ENCODE measurements at places on chromosomes 1 and 21. TPM values are rescaled to one million over a fixed set of nuclear protein-coding genes. Genes with fewer than 3 reads are reported as not detected.

The CREB3L4 gene
- 7.9 TPM for total RNA-seq

The PHGDH gene
- 0.86 TPM for total RNA-seq

The GPR25 gene
- total RNA-seq = 0.24 TPM

The FCRL2 gene
- not detected for total RNA-seq

The ATP1B1 gene
- 330 TPM for total RNA-seq

The VASH2 gene
- 1.5 TPM for total RNA-seq

The ICOSLG gene
- total RNA-seq = not detected

GRCh38 chr21:25462517-25462971 is 144.7 kb downstream of the MRPL39 start:
- H3K4me1 ChIP-seq = no peaks in the 10 kb centered on the region
- no peak overlapping the region for H3K27ac ChIP-seq
- no peak overlapping the region for H3K4me3 ChIP-seq

GRCh38 chr21:28683982-28684752 is 308.5 kb downstream of the LTN1 start:
- H3K4me3 ChIP-seq = no peak overlapping the region
- H3K27ac ChIP-seq = no peak overlapping the region

DNA sequence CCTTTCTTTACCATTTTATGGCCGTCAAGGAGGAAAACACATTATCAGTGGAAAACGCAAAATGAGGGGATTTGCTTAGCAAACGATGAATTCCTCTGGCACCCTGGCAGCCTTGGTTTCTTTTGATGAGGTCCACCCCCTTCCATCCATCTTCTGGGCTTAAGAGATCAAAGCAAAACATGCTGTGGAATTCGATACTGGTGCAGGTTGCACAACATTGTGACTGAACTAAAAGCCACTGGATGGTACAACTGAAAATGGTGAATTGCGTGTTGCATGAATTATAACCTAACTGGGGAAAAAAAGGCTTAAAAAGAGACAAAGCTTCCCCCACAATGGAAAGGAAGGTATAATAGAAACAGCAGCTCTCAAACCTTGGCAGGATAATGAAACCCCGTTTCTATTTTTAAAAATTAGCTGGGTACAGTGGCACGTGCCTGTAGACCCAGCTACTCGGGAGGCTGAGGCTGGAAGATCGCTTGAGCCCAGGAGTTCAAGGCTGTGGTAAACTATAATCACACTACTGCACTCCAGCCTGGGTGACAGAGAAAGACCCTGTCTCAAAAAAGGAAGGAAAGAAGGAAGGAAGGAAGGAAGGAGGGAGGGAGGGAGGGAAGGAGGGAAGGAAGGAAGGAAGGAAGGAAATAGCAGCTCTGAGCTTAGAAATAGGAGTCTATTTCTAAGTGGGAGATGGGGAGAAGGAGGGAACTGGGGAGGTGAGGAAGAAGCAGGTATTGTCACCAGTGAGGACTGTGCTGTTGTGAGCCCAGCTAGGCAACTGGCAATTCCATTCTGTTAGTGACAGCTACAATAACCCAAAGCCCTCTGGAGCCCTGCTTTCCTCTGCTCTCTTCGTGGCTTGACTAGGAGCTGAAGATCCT is 29.0 kb upstream of the LGALS8 start:
- no peak overlapping the region for H3K27ac ChIP-seq
- H3K27me3 ChIP-seq = no peaks in the 10 kb centered on the region
- no peaks in the 10 kb centered on the region for H3K36me3 ChIP-seq
- H3K4me3 ChIP-seq = no peak overlapping the region
- no peak for DNase-seq

- no peaks in the 10 kb centered on the region for H3K27me3 ChIP-seq
- no peak for DNase-seq
- no peaks in the 10 kb centered on the region for H3K36me3 ChIP-seq
- H3K27ac ChIP-seq = no peak overlapping the region
These were observed 9.9 kb upstream of the GPR161 start for GRCh38 chr1:168146626-168147025.

- no peak overlapping the region for H3K4me3 ChIP-seq
- no peaks in the 10 kb centered on the region for H3K27me3 ChIP-seq
- H3K27ac ChIP-seq = no peak overlapping the region
These were observed 58.5 kb downstream of the TENT5C start for GRCh38 chr1:117664314-117664713.

GRCh38 chr1:202154766-202155477 is 5.5 kb downstream of the PTPN7 start:
- H3K36me3 ChIP-seq = no peaks in the 10 kb centered on the region
- no peak overlapping the region for H3K27ac ChIP-seq
- peak; percentile 31 for DNase-seq
- no peaks in the 10 kb centered on the region for H3K27me3 ChIP-seq

- H3K4me3 ChIP-seq = no peak overlapping the region
- H3K4me1 ChIP-seq = peaks cover 22% of the 10 kb centered on the region
- H3K27ac ChIP-seq = no peak overlapping the region
- no peaks in the 10 kb centered on the region for H3K27me3 ChIP-seq
- H3K36me3 ChIP-seq = no peaks in the 10 kb centered on the region
- DNase-seq = no peak
These were observed 2.0 kb upstream of the RAB7B start for GRCh38 chr1:206005234-206005633.

DNA sequence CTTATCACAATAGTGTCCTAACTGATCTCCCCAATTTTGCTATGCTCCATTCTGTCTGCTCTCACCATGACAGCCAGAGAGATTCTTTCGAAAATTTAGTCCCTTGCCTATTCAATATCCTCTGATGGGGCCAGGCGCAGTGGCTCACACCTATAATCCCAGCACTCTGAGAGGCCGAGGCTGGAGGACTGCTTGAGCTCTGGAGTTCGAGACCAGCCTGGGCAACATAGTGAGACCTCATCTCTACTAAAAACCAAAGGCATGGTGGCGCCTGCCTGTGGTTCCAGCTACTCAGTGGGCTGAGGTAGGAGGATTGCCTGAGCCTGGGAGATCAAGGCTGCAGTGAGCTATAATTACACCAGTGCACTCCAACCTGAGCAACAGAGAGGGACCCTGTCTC is 16.1 kb upstream of the PDZK1IP1 start:
- no peaks in the 10 kb centered on the region for H3K36me3 ChIP-seq
- no peaks in the 10 kb centered on the region for H3K27me3 ChIP-seq
- H3K27ac ChIP-seq = no peak overlapping the region
- no peak overlapping the region for H3K4me3 ChIP-seq
- H3K4me1 ChIP-seq = no peaks in the 10 kb centered on the region

DNA sequence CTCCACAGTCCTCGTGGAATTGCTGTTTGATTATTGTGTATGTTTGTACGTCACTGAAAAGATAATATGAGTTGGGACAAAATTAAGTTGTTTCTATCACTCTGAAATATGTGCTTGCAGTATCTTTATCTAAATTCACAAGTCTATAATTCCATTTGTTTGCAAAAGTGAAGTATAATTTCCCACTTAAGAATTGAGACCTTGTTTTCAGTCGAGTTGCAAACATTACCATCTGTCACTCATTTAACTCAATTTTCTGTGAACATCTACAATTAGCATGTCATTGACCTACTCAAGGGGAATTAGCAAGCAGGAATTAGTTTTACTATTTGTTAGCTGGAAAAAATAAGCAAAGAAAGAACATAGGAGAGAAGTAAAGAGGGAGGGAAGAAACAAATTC is 195.8 kb downstream of the TPR start:
- H3K27me3 ChIP-seq = no peaks in the 10 kb centered on the region
- H3K4me3 ChIP-seq = no peak overlapping the region
- no peak overlapping the region for H3K27ac ChIP-seq
- no peaks in the 10 kb centered on the region for H3K4me1 ChIP-seq

DNA sequence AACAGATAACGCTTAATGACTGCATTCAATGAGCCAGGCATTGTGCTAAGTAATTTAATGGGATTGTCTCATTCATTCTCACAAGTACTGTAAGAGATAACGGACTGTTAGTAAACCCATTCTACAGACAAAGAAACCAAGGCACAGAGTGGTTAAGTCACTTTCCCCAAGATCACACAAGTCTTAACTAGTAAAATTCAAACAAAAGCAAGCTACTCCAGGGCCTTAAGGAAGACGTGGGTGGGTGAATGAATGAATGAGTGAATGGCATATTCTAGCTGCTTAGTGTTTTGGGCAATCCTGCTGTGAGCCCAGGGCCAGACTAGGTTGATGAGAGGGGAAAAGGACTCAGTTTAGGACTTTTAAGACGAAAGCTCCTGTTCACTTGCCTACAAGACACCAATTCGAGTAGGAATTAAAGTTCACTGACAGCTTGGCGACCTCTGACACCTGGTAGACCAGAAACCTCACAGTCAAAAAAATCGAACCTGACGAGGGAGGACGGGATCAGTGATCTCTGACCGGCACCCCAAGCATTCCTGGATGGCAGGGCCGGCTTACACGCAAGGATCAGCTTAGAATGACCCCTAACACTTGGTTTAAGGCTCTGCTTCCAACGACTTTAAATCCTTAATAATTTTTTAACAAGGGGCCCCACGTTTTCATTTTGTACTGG is 557 bp downstream of the EMC1 start:
- peak overlapping the region; percentile 92 for H3K4me3 ChIP-seq
- H3K36me3 ChIP-seq = peaks cover 9% of the 10 kb centered on the region
- no peaks in the 10 kb centered on the region for H3K27me3 ChIP-seq
- H3K4me1 ChIP-seq = peaks cover 32% of the 10 kb centered on the region

- no peaks in the 10 kb centered on the region for H3K27me3 ChIP-seq
- H3K36me3 ChIP-seq = no peaks in the 10 kb centered on the region
- no peak overlapping the region for H3K27ac ChIP-seq
- H3K4me1 ChIP-seq = no peaks in the 10 kb centered on the region
- no peak for DNase-seq
- H3K4me3 ChIP-seq = no peak overlapping the region
These were observed 13.3 kb upstream of the BECN2 start for GRCh38 chr1:241944300-241944699.

DNA sequence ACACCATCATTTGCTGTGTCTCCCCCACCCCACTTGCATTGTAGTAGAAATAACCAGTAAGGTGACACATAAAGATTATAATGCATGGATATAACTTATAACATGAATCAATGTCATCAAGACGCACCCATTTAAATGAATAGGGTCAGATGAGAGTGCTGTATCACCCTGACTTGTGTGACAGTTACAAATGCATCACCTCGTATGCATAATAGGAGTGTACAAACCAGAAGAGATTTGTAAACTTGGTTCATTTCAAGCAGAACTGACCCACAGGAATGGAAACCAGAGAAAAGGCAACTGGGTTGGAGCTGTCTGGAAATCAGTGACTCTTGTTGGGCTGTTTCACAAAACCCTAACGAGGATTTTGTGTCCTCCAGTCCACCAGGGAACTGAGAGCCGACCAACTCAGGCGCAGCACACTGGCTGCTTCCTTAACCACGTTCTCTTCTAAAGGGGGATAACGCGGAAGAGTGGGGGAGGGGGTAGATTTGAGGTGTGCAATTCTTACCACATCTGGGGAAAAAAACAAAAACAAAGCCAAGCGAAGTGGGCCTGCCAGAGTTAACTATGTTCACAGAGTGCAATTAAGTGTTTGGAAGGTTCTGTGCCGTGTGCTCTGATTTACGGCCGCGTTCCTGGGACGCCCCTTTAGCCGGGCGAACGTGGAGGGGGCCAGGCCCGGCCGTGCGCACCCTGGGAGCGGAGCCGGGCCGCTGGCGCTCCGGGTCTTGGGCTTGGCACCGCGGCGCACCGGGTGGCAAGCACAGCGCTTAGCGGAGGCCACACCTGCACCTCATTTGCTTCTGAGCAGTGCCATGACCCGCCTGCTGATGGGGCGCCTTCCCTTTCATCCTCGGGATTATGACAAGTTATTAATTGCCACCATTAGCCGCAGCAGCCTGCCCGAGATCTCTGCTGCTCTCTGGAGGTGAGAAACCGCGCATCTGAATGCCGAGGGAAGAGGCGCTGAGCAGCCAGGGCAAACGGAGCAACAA is 248.8 kb upstream of the FOXD3 start:
- no peak overlapping the region for H3K4me3 ChIP-seq
- no peaks in the 10 kb centered on the region for H3K4me1 ChIP-seq
- no peak overlapping the region for H3K27ac ChIP-seq
- no peak for DNase-seq
- no peaks in the 10 kb centered on the region for H3K36me3 ChIP-seq

GRCh38 chr1:29684141-29684540 is 447.8 kb downstream of the PTPRU start:
- no peaks in the 10 kb centered on the region for H3K4me1 ChIP-seq
- no peaks in the 10 kb centered on the region for H3K27me3 ChIP-seq
- no peak for DNase-seq

DNA sequence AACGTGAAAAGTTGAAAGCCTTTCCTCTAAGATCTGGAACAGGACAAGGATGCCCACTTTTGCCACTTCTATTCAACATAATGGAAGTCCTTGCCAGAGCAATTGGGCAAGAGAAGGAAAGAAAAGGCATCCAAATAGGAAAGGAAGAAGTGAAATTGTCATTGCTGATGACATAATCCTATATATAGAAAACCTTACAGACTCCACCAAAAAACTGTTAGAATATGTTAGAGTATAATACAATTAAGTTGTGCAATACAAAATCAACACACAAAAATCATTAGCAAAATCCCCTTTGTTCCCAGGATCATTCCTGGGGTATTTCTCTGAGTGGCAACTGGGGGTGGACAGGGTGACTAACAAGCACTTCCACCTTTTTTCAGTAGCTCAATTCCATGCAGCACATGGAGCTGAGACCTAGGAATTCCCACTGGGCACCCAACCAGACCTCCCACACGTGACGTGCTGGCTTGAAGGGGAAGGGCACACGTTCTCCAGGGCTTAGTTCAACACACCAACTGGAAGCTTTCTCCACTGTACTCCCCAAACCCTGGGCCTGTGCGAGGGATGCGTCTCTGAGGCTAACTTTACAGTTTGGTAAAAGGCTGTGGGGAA is 9.6 kb downstream of the STUM start:
- no peaks in the 10 kb centered on the region for H3K4me1 ChIP-seq
- H3K27me3 ChIP-seq = no peaks in the 10 kb centered on the region
- H3K27ac ChIP-seq = no peak overlapping the region
- H3K36me3 ChIP-seq = no peaks in the 10 kb centered on the region
- no peak overlapping the region for H3K4me3 ChIP-seq
- no peak for DNase-seq

GRCh38 chr1:204431310-204432184 is 19.9 kb upstream of the PPP1R15B start:
- H3K27me3 ChIP-seq = no peaks in the 10 kb centered on the region
- no peaks in the 10 kb centered on the region for H3K36me3 ChIP-seq

DNA sequence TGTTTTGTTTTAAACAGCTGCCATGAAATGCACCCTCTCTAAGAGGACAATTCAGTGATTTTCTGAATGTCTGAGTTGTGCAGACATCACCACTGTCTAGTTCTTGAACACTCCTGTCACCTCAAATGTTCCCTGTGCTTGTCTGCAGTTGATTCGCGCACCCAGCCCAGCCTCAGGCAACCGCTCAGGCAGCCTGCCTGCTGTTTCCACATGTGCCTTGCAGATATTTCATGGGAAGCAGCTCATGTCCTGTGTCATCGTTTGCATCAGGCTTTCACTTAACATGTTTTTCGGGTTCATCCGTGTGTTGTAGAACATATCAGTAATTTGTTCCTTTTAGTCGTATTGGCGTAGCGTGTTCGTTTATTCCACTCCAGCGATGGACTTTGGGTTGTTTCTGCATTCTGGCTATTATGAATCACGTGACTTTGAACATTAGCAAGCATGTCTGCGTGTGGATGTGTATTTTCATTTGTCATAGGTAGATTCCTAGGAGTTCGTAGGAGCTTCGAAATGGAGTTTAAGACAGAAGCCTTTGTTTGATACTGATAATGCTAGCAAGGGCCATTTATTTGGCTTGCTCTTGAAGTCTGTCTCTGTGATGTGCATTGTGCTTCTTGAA is 12.1 kb downstream of the ADARB1 start:
- H3K27ac ChIP-seq = no peak overlapping the region
- H3K27me3 ChIP-seq = no peaks in the 10 kb centered on the region
- no peak for DNase-seq
- no peak overlapping the region for H3K4me3 ChIP-seq
- no peaks in the 10 kb centered on the region for H3K36me3 ChIP-seq
